Eye (tissue), 1 donor: ENCODE measurements at places on chromosomes 3 and 15.

- DNase-seq = no peak
Measured at GRCh38 chr3:185200639-185201038, 47.8 kb upstream of the C3orf70 start.

DNA sequence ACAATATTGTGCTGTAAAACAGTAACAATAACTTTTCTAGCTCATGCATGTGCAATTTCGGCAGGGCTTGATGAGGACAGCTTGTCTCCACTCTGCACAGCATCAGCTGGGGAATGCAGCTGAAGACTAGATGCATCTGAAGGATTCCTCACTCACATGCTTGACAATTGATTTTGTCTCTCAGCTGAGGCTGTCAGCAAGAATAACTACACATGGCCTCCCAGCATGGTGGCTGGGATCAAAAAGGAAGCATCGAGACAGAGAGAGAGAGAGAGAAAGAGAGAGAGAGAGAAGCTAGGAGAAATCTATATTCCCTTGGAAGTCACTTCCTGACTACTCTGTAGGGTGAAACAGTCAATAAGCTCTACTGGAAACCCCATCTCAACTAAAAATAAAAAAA is 487.1 kb downstream of the PLOD2 start:
- peak; percentile 54 for DNase-seq

DNA sequence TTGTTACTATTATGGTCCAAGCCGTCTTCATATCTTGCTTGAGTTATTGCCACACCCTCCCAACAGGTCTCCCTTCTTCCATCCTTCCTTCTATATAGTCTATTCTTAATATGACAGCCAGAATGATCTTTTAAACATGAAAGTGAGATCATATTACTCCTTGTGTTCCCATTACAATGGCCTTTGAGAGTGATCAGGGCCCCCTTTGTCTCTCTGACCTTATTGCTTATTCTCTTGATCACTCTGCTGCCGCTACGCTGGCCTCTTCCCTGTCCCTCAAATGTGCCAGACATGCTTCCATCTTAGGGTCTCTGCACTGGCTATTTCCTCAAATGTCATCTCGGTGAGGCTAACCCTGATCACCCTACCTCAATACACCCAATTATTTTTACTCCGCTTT is 38.1 kb downstream of the UBE2E2 start:
- DNase-seq = no peak

- DNase-seq = no peak
Measured at GRCh38 chr3:149716984-149717383, 35.3 kb downstream of the COMMD2 start.

DNA sequence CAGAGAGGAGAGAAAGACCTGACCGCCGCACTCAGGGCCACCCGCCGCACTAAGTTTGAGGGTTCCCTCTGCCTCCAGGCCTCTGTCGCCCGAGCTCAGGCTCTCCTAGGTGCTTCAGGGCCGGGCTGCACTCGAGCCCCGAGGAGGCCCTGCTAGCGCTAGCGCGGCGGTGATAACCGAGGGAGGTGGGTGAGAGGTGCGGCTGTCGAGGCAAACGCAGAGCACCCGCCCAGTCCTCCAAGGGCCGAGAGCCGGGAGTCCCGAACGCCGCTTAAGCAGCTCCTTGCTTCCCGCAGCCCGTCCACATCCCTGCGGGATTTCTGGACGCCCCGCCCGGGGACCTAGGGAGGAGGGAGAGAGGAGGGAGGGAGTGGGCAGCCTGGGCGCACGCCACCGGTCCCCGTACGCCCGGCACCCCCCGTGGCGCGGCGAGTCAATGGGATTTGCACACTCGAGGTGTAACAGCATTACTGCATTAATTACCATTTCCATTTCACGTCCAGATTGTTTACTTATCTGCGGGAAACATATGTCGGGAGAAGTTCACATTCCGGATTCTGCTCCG is 6.8 kb downstream of the SOX14 start:
- DNase-seq = peak; percentile 72

GRCh38 chr15:29518442-29518841 is 248.8 kb upstream of the NSMCE3 start:
- DNase-seq = no peak

- no peak for DNase-seq
Measured at GRCh38 chr3:118476885-118477618, 557.6 kb downstream of the IGSF11 start.

DNA sequence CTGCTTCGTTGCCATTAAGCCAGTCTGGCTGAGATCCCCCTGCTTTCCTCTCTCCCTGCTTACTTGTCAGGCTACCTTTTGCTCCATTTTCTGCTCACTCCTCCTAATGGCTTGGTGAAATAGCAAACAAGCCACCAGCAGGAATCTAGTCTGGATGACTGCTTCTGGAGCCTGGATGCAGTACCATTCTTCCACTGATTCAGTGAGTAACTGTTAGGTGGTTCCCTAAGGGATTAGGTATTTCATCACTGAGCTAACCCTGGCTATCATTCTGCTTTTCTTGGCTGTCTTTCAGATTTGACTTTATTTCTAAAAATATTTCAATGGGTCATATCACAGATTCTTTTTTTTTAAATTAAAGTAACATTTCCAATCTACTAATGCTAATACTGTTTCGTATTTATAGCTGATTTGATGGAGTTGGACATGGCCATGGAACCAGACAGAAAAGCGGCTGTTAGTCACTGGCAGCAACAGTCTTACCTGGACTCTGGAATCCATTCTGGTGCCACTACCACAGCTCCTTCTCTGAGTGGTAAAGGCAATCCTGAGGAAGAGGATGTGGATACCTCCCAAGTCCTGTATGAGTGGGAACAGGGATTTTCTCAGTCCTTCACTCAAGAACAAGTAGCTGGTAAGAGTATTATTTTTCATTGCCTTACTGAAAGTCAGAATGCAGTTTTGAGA is 25.0 kb downstream of the CTNNB1 start:
- DNase-seq = no peak
